ENCODE measurements at places on chromosomes 5 and 9. TPM values are rescaled to one million over a fixed set of nuclear protein-coding genes. Genes with fewer than 3 reads are reported as not detected.

The MEIKIN gene
- total RNA-seq = 0.63 TPM

The SPAAR gene
- 10.3 TPM for total RNA-seq

GRCh38 chr5:68698025-68698940, 395.5 kb upstream of the SLC30A5 start:
- DNase-seq = no peak

GRCh38 chr9:136012651-136013050, 51.5 kb upstream of the UBAC1 start:
- no peak for DNase-seq

DNA sequence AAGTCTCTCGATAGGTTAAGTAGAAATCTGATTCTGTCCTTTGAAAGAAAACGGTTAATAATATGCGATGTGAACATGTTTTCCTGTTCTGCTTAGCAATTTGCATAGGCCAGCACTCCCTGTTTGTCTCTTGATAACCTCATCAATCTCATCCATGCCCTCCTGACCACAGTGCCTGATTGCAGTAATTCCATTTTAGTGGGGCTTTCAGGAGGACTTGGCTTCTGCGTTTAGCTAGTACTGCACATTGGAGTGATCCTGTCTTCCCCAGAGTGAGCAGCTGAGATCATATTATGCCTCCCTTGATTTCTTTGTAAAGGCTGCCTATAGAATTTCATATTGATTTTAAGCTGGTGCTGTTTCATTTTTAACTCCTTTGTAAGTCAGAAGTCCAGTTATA, 335.9 kb upstream of the ISL1 start:
- no peak for DNase-seq

- no peak for DNase-seq
These were observed 59.9 kb downstream of the TMEM252 start for GRCh38 chr9:68480807-68481206.

DNA sequence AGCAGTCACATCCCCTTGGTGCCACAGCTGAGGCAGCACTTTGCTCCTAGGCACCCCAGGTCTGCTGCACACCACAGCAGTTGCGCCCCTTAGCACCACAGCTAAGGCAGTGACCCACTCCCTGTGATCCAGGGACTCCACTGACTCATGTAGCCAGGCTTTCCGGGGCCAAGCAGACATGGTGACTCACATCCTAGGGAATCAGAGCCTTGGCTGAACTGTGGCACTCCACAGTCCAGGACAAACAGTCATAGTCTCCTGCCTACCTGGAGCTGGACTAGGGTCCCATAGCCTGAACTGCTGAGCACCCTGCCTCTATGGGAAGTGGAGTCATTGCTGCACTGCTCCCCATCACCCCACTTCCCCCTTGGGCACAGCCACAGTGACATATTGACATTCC, 338.7 kb downstream of the NPR3 start:
- no peak for DNase-seq

- DNase-seq = no peak
These were observed 35.0 kb downstream of the ITK start for GRCh38 chr5:157215514-157216167.

DNA sequence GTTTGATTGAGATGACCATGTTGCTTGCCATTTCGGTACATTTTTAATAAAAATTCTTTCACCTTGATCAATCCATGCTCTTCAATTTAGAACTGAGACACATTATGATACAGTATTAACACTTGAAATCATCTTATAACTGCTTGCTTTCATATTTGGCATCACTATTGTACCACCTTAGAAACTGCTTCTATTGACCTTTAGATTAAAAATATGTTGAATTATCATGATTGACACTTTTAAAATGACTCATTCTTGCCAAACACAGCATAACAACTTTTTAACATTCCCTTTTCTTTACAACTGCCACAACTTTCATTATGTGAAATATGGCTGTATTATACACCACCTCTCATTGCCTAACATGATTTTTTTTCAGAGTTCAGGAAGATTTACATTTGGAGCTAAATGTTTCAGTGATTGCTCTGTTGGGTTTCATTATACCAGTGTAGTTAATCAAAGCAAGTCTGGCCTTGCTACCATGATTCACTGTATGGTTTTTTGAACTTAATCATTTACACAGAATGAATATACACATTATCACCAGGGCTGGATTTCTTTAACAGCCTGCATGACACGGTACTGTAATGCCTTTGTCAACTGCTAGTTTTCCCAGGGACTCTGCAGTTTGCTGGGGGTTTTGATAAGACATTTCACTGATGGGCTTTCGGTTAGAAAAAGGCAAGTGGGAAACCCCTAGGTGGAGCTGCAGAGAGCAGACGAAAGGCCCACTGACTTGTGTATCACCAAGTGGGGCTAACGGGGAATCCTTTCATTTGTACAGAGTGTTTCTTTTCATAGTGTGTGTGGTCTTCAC, 93.6 kb upstream of the TLE4 start:
- DNase-seq = no peak

DNA sequence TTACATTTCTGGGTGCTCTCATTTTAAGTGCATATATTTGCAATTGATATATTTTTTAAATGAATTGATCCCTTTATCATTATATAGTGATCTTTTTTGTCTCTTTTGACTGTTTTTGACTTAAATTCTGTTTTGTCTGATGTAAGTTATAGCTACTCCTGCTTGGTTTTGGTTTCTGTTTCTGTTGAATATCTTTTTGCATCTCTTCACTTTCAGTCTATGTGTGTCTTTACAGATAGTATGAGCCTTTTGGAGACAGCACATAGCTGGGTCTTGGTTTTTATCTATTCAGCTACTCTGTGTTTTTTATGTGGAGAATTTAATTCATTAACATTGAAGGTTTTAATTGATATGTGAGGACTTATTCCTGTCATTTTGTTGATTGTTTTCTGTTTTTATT, 311.3 kb downstream of the SPATA31D1 start:
- DNase-seq = no peak

- no peak for DNase-seq
These were observed 9.5 kb downstream of the GRHPR start for GRCh38 chr9:37432020-37432419.

DNA sequence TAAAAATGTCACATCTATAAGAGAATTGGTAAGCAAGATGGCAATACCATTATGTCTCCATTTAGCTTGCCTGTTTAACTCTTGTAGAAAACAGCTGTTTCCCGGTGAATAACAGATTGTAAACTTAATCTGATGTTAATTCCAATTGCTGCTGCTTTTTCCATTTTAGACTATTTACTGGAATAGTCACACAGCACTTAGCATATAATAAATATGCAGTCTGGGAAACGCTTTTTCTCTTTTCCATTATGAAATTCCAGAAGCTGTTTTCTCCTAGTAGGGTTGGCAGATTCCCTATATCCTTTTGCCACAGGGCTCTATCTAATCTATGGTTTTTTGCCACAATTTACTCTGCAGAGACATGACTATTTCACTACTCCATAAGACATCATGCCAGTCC, 148.0 kb downstream of the CEMIP2 start:
- no peak for DNase-seq

DNA sequence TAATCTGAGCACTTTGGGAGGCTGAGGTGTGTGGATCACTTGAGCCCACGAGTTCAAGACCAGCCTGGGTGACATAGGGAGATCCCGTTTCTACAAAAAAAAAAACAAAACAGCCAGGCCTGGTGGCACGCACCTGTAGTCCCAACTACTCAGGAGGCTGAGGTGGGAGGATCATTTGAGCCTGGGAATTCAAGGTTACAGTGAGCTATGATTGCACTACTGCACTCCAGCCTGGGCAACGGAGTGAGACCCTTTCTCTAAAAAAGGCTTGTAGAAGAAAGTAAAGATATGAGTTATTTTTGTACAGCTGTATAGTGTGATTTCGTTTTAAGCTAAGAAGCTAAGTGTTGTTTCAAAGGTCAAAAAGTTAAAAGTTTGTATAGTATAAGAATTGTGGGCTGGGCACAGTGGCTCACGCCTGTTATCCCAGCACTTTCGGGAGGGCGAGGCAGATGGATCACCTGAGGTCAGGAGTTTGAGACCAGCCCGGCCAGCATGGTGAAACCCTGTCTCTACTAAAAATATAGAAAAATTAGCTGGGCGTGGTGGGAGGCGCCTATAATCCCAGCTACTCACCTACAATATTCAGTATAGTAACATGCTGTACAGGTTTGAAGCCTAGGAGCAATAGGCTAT, 18.8 kb downstream of the UBE2R2 start:
- no peak for DNase-seq
